ENCODE measurements at places on chromosomes 6 and 20.

- DNase-seq, result no peak
These were observed 299.2 kb downstream of the UBE3D start for GRCh38 chr6:82766476-82766875.

- DNase-seq, result peak; percentile 52
These were observed 53.0 kb downstream of the ADAT2 start for GRCh38 chr6:143397227-143398222.

DNA sequence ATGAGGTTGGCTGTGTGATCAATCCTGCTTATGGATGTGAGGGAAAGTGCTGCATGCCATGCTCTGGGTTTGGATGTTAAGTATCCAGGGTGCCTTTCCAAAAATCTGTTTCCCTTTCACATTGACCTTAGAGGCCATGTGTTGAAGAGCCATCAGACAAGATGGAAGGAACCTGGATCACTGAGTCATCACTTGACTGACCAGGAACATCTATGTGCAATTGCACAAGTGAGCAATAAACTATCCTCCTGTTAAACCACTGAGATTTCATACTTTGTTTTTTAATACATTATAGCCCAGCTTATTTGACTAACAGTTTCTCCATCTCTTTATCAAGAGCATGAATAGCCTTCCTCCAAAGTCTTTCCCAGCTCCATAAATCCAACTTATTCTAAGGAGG, 17.8 kb upstream of the TMEM14A start:
- DNase-seq, result no peak

- no peak for DNase-seq
These were observed 828 bp upstream of the XKR7 start for GRCh38 chr20:31966991-31967655.

Measured in effector memory CD4-positive, alpha-beta T cell (primary cell).